ENCODE measurements at places on chromosomes 12 and 14. TPM values are rescaled to one million over a fixed set of nuclear protein-coding genes. Genes with fewer than 3 reads are reported as not detected.

The RHEBL1 gene
- 3.3 TPM for total RNA-seq

The CLEC4E gene
- not detected for total RNA-seq

The ERP27 gene
- total RNA-seq = 19.9 TPM

The PPM1H gene
- total RNA-seq = not detected

The LTA4H gene
- total RNA-seq = 151 TPM

The TRPV4 gene
- 0.81 TPM for total RNA-seq

The FBXO33 gene
- 58.9 TPM for total RNA-seq

The KLRC2 gene
- not detected for total RNA-seq

The ANO2 gene
- total RNA-seq = not detected

The ADCY6 gene
- not detected for total RNA-seq

The SPATS2 gene
- total RNA-seq = 9.7 TPM

The KLHDC1 gene
- total RNA-seq = 18.0 TPM

The RNASE3 gene
- total RNA-seq = not detected

The PPP1R3E gene
- total RNA-seq = 67.0 TPM
